ENCODE measurements at places on chromosomes 16 and 17.

- DNase-seq: peak; percentile 14
These were observed 913 bp downstream of the CDIP1 start for GRCh38 chr16:4537376-4538343.

GRCh38 chr17:39569126-39569525 is 38.6 kb downstream of the NEUROD2 start:
- DNase-seq: no peak

- no peak for DNase-seq
These were observed 179.4 kb downstream of the VPS53 start for GRCh38 chr17:535198-535597.

DNA sequence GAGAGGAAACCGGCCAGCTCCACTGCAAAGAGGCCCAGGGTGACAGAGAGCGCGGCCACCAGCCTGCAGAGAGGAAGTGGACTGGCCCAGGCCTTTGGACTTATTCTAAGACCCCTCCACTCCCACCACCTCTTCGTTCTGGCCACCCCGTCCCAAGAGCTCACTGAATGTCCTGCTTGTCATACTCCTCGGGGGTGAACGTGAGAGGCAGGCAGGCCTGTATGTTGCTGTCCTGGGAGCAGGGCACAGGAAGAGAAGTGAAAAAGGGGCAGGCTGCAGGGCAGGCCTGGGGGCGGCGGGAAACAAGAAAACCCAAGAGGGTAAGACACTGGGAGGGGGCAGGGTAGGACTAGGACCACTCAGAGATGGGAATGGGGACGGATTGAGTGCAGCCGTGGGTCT is 384 bp downstream of the TMEM107 start:
- DNase-seq: no peak

GRCh38 chr17:80984749-80985148 is 6.9 kb upstream of the CHMP6 start:
- DNase-seq: no peak

DNA sequence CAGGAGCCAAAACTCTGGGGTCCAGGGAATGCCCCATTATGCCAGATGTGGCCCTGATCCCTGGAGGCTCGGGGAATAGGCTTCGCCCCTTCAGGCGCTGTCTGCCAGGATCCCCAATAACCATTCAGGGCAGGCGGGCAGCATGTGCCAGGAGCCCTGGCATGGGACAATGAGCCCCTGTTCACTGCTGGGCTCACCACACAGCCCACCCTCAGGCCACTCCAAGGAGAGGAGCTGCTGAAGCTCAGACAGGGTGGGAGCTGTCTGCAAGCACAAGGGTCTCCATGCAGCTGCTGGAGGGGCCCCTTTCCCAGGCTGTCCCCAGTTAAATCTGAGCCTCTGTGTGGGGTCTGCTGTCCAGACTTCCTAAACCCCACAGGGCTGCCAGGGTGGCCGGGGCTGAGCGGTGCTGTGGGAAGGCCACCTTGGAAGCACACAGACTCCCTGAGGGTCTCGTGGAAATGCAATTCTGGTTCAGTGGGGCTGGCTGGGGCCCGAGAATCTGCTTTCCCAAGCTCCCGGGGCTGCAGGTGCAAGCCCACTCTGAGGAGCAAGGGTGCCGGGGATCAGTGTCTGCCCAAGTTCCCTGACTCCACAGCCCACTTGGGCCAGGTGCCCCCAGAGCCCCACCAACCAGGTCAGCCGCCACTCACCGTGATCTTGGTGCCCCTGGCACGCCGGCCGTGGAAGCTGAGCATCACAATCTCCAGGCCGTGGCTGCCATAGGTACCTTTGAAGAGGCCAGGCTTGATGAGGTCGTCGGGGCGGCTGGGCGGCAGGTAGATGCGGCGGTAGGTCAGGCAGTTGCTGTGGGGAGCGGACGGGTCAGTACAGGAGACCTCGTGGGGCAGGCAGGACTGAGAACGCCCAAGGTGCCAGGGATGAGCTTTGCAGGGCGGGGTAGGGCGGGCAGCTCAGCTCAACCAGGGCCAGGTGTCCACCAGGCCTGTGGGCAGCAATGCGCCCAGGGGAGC is 17.7 kb upstream of the C16orf95 start:
- no peak for DNase-seq

- DNase-seq: no peak
These were observed 139.6 kb downstream of the XYLT1 start for GRCh38 chr16:17331071-17331607.

- no peak for DNase-seq
These were observed 52.9 kb upstream of the LGALS9 start for GRCh38 chr17:27577884-27578717.

DNA sequence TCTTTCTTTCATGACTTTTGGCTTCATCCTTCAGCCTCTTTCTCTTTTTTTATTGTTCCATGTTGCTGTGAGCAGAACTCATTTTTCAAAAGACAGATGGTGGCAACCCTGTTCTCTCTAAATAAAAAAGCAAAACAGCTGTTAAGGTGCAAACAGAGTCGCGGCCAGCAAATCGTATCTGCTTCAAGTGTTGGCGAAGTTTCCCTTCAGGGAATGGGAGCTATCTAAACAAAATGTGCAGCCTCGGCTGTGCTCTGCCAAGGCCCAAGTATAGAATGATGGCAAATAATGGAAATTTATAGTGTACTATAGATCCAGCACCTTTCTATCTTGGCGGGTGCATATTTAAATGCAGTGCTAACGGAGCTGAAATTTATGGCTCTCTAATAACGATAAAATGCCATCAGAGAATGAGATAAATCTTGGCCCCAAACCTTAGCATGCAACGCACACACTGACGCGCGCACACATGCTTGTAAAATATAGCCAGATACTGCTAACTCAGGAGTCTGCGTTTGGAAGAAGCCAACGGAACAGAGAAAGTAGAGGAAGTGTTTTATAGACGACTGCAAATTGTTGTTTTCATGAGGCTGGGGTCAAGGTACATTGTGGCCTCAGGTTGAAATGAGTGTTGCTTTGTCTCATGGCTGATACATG is 315.5 kb upstream of the RBFOX1 start:
- no peak for DNase-seq

- DNase-seq: no peak
These were observed 86.0 kb upstream of the KIF2B start for GRCh38 chr17:53736516-53737240.

DNA sequence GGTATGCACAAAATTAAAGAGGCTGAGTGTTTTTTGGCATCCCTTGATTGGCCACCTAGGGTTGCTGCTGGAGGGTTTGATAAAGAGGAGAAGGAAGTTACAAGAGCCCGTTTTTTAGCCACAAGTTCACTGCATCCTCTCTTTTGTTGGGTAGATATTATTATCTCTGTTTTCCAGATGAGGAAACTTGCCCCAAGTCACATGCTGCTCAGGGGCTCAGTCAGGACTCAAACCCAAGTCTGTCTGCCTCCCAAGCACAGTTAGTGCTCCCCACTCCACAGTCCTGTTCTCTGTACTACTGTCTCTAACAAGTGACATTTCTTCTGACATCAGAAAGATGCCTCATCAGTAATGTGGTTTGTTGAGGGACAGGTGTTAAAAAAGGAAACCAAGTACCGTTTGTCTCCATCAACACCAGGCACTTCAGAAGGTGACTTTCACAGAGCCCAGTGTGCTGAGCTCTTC is 1.4 kb downstream of the NT5M start:
- no peak for DNase-seq

DNA sequence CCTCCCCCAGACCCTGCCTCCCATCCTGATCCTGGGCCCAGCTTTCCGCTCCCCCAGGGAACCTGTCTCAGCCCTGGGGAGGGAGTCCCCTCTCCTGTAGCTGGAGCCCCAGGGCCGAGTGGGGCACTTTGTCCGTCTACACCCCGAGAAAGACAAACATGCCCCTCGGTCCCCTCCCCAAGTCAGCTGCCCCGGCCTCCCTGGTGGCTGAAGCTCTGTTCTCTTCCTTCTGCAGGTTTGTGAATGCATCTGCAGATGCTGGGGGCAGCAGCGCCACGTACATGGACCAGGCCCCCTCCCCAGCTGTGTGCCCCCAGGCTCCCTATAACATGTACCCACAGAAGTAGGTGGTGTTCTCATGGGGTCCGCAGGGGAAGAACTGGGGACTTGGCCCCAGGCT is 20.8 kb downstream of the STAT5A start:
- no peak for DNase-seq

DNA sequence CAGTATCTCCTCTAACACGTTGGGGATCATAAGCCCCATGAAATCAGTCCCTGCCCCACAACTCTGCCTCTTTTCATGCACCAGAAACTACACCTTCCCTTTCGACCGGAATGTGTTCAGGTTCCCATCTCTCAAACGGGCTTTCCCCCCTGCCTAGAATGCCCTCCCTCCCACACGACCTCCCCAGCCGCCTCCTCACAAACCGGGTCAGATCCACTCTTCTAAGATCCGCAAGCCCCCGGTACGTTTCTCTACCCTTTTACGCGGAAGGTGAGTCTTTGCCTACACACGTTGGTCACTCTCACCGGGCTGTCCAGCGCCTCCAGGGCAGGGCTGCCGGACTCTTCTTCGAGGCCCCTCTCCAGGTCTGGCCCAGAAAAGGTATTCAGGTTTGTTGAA is 708 bp downstream of the DHX33 start:
- peak; percentile 40 for DNase-seq

- no peak for DNase-seq
These were observed 150.3 kb upstream of the C17orf78 start for GRCh38 chr17:37225465-37225864.

DNA sequence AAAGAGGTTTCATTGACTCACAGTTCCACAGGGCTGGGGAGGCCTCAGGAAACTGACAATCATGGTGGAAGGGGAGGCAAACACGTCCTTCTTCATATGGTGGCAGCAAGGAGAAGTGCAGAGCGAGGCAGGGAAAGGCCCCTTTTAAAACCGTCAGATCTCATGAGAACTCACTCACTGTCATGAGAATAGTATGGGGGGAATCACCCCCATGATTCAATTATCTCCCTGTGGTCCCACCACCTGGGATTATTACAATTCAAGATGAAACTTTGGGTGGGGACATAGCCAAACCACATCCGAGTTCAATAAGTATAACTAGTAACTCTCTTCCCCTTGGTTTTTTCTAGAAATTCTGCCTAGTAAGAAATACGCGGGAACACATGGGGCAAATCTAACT is 94.9 kb downstream of the AXIN2 start:
- DNase-seq: no peak

GRCh38 chr16:734208-734980 is 6.4 kb downstream of the CIAO3 start:
- no peak for DNase-seq

DNA sequence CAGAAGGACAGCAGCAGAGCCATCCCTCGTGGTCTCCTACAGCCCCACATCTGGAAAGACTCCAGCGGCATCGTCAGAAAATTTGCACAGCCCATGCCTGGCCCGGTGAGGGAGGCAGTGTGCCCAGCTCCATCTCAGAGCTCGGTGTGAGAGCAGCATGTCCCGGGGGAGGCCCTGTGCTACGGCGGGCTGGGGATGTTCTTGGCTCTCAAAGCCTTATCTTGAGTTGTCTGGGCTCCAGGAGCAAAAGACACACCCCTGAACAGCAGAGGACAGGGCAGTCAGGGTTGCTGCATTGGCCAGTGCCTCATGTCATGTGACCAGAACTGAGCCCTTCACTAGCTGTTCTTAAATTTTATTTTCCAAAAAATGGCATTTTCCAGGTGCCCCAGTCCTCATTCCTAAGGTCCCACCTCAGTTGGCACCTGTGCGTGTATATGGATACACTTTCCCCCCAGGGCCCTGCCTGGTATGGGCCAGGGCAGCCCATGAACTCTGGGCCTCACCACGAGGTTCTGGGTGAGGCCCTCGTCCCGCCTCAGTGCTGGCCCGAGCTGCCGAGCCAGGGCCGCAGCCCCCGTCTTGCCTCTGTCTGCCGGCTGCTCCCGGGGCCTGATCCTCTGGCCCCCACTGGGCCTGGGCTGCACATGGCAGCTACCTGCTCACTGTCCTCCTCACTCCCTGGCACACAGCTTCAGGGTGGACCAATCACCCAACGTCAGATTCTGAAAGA is 3.0 kb downstream of the NUDT16L1 start:
- DNase-seq: no peak

- DNase-seq: no peak
These were observed 14.9 kb downstream of the ADGRG1 start for GRCh38 chr16:57643147-57643874.

DNA sequence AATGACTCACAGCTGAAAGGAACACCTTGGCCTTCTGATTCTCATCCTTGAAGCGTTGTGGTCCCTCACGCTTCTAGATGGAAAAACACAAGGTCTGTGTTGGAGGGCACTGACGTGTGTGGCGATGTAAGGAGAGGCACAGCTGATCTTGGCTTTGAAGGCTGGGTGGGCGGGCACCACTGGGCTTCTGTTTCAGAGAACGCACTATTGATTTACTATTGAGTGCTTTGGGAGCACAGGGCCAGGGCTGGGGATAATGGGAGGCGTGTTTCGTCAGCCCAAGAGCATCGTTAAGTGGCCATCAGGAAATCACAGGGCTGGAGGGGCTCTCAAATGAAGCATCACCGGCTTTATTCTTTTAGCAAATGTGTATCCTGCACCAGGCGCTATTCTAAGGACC is 70.7 kb downstream of the CMIP start:
- DNase-seq: no peak

DNA sequence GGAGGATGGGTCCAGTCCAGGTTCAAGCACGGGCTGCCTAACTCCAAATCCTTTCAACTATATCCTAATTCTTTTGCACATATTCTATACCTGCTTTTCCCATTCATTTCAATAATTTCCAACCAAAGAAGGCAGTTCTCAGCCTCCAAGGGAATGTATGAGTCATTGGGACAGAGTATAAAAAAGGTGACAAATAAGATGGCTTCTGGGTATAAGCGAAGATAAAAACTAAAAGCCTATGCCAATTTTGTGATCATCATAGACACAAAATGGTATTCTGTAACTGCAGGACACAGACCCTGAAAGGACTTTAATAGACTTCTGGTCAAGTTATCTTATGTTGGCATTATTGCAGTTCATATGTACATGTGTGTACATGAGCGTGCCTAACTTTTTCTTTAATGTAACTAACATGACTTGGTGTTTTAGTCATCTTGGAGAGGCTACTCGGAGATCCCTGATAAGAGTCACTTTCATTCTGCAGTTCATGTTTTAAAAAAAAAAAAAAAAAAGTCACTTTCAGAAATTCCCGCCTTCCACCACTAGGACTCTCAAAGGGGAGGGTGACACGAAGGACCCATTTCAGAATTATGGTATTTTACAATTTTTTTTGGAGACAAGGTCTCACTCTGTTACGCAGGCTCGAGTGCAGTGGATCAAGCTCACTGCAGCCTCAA is 17.3 kb downstream of the COG1 start:
- DNase-seq: no peak

- DNase-seq: no peak
These were observed 2.9 kb downstream of the ARSG start for GRCh38 chr17:68294196-68294555.

- DNase-seq: no peak
These were observed 90.5 kb upstream of the MAF start for GRCh38 chr16:79691007-79691406.

GRCh38 chr17:16106161-16106891 is 106.7 kb downstream of the TTC19 start:
- DNase-seq: no peak

- no peak for DNase-seq
These were observed 67.4 kb downstream of the SLC39A11 start for GRCh38 chr17:73025041-73025560.

Data from stimulated activated CD4-positive, alpha-beta T cell treated with anti-CD3 and anti-CD28 coated beads, Interleukin-4, amount 100 ng/mL, for 1 hour (primary cell).